Stimulated activated CD8-positive, alpha-beta memory T cell treated with anti-CD3 and anti-CD28 coated beads, Interleukin-4, amount 100 ng/mL, for 4 hours (primary cell): ENCODE measurements at places on chromosomes 7 and 10.

DNA sequence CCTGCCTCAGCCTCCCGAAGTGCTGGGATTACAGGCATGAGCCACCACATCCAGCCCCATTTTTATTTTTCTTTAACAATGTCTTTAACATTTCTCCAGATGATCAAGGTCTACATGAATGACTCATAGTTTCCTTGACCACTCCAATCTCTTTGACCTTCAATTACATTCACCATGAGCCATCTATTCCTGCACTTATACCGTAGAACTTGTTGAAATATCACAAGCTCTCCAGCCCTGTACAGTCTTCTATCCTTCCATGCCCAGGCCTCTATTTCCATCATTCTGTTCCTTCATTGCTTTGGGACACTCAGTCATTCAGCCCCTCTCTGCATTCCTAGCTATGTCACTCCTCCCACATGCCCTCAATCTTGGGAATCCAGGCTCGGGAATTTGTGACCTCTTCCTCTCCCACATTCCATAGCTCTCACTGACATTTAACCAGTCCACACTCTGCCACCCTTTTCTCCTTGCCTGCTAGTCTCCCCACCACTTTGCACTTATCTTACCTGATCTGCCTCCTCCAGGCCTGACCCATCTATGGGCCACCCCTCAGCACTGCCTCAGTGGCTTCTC is 151.8 kb upstream of the STK17A start:
- no peak for DNase-seq

- no peak for DNase-seq
Observed at GRCh38 chr7:91343420-91343960, 79.3 kb downstream of the FZD1 start.

DNA sequence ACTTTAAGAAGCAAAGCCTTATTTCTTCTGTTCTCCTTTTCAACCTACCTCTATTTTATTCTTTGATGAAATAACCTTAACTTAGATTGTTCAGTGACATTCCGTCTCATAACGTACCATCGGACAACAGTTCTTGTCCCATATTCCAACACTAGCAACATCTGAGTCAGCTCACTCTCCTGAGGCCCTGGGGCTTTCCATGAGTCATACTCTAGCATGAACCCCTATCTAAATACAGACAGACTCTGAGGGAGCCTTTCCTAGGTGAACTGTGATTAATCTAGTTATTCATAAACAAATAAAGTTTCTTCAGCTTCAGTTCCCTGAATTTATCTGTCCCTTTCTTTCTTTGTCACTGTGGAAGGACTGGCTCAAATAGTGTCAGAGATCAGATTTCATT is 168.7 kb upstream of the LYZL1 start:
- no peak for DNase-seq

DNA sequence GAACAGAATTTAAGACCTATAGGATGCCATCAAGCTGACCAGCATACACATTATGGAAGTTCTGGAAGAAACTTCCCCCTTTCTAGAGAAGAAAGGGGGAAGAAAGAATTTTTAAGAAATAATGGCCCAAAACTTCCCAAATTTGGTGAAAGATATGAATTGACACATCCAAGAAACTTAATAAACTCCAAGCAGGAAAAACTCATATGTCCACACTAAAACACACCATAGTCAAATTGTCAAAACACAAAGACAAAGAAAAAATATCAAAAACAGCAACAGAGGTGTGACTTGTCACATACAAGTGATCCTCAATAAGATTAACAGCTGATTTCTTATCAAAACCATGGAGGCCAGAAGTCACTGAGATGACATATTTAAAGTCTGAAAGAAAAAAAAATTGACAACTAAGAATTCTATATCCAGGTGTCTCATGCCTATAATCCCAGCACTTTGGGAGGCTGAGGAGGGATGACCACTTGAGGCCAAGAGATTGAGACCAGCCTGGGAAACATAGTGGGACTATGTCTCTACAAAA is 52.4 kb downstream of the CFAP70 start:
- no peak for DNase-seq

GRCh38 chr7:123047955-123048354 is 52.5 kb upstream of the TAS2R16 start:
- DNase-seq, result no peak

DNA sequence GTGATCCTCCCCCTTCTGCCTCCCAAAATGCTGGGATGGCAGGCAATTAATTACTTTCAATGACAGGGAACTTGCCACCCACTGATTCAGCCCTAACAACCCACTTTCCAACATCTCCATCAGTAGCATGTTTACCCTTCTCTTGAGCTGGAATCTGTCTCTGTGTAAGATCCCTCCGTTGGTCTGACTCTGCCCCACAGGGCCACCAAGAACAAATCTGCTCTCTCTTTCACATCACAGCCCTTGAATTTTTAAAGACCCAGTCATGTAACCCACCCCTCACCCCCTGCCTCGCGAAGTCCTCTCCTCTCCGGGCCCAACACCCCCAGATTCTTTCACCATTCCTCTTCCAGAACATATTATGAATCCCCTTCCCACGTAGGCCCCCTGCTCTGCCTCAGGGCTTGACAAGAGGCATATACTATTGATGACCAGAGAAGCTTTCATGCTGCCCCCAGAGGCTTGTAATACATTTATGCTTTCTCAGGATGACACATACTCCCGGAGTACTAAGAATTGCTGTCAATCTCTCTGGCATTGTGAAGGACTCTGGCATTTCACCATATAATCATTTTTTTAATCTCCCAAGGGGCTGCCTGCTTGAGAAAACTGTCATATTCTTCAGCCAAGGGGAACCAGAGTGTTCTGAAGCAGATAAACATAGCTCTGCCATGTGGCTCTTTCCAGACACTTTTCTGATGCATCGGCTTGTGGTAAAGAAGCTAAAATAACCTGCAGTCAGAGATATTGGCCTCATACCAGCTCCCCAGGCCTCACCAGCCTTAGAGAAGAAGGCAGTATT is 179.2 kb upstream of the AUTS2 start:
- no peak for DNase-seq

DNA sequence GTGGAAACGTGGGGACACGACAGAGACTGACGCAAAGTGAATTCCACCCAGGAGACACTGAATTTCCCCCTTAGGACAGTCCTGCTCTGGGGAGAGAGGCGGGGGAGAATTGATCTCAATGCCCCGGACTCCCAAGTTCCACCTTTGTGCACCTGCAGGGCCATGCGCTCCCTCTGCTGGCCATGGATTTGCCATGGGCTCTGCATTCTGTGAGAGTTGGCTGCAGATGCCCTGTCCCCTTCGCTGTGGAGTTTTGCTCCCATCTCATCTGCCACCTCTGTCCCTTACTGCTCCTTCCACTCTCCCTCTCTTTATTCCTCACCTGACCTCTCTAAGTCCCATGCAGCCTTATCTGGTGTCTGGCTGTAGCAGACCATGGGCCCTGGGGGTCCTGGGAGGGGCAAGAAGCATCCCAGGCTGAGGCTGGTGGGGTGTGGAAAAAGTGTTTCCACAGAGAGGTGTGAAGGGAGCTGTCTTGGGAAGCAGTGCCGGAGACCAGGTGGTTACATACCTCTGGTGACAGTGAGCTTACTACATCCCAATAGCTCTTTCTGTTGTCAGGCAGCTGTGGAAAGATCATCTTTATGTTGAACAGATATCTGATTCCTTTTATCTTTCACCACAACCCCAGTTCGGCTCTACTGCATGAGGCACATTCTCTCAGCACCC is 14.3 kb downstream of the GHRHR start:
- no peak for DNase-seq

GRCh38 chr7:20595971-20596370 is 19.5 kb upstream of the ABCB5 start:
- no peak for DNase-seq

- no peak for DNase-seq
Observed at GRCh38 chr10:49414496-49414895, 18.6 kb upstream of the DRGX start.

DNA sequence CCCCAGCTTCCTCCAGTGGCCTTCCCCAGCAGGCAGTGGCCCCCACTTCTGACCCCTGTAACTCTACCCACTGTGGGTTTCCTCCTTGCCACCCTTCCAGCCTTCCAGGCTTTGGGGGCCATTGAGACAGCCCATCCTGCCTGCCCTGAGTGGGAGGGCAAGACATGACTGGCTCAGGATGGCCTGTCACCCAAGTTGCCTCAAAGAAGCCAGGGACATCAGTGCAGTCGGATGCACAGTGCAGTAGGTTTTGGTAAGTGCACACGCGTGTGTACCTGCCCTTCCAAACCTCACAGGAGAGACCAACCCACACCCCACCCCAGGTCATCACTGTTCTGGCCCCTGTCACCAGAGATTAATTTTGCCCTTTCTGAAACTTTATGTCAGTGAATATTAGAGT is 22.7 kb downstream of the ZMIZ2 start:
- no peak for DNase-seq

- DNase-seq, result no peak
Observed at GRCh38 chr7:66359656-66360211, 154.6 kb downstream of the TPST1 start.

- DNase-seq, result no peak
Observed at GRCh38 chr10:43395571-43396060, 13.4 kb downstream of the HNRNPF start.
